GM12892 (cell line): ENCODE measurements at places on chromosomes 16 and 17.

DNA sequence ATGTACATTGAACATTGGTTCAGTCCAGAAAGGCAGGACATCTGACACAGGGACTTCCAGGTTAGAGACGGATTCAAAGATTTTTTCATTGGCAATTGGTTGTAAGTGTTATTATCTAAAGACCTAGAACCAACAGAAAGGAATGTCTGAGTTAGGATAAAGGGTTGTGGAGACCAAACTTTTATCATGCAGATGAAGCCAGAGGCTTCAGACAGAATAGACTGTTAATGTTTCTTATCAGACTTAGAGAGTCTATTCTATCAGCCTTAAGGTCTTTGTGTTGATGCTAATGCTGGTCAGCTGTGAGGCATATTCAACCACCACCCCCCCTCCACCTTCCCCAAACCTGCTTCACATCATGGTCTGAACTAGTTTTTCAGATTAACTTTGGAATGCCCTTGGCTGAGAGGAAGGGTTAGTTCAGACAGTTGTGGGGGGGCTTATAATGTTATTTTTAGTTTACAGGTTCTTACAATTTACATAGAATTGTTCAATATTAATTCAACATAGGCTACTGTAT, 2.1 kb upstream of the ITGB3 start:
- DNase-seq: no peak

- DNase-seq: no peak
These were observed 149.6 kb downstream of the SOX9 start for GRCh38 chr17:72270273-72270924.

DNA sequence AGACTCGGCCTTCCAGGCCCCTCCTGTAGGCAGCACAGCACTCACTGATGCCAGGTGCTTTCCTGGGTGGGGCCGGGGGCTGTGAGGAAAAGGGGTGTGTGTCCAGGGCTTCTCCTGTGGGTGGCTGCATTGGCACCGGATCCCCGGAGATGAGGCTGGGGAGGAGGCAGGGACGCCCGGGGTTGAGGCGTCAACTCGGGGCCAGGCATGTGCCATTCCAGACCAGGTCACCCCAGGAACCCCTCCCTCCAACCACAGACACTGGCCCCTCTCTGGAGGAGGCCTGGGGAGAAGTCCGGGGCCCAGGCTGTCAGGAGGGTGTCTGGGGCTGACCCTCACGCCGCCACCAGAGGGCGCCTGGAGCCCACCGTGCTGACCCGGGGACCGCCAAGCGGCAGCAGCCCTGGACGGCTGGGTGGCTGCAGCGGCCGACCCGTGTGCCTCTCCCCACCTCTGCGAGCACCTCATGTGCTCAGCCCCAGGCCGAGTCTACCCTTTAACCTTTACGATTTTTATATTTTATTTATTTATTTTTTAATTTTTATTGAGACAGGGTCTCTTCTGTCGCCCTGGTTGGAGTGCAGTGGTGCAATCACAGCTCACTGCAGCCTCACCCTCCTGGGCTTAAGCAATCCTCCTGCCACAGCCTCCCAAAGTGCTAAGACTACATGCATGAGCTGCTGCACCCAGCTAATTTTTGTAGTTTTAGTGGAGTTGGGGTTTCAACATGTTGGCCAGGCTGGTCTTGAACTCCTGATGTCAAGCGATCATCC, 3.2 kb upstream of the METRN start:
- peak; percentile 98 for DNase-seq

DNA sequence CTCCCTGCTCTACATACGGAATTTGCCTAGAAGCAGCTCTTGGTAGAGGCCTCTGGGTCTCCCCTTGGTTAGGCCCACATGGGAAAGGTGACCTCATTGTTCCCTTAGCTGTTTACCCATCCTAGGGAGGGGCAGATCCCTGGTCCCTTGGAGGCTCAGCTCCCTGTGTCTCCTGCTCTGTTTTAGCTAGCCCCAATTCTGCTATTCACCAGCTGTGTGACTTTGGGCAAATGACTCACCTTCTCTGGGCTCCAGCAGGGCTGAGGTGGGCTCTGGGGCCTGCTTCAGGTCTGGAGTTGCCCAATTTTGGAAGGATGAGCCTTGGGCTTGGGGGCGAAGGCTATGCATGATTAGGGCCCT, 3.9 kb downstream of the ABCC3 start:
- DNase-seq: no peak

GRCh38 chr17:45852535-45853297, 8.0 kb downstream of the SPPL2C start:
- no peak for DNase-seq

GRCh38 chr17:28749516-28750177, 5.8 kb downstream of the TRAF4 start:
- DNase-seq: no peak
